ENCODE measurements at places on chromosomes 16 and 17.

- DNase-seq: no peak
Measured at GRCh38 chr17:34717092-34717491, 137.7 kb downstream of the TMEM132E start.

DNA sequence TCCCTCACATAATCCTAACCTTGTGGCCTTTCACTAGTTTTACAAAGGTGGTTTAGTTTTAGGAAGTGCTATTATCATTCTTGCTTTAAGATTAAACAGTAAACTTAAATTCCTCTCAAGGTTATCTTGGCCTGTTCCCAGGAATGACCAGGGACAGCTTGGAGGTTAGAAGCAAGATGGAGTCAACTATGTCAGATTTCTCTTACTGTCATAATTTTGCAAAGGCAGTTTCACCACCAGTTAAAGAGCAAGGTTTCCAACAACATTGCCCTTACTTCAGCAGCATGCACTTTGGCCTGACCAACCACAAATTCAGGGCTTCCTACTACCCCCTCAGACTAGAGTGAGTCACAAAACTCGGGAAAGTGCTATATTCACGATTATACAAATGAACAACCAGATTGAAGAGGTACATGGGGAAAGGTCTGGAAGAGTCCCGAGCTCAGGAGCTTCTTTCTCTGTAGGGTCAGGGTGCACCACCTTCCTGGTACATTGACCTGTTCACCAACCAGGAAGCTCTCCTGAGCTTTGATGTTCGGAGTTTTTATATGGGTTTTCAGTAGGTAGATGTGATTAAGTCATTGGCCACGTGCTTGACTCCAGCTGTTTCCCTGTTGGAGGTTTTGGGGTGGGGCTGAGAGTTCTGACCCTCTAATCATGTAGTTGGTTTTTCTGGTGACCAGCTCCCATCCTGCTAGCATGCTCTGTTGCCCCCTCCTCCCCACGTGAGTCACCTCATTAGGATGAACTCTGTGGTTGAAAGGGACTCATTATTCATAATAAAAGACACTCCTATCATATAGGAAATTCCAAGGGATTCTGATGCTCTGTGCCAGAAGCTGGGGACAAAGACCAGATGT, 19.4 kb downstream of the RHOT1 start:
- DNase-seq: no peak

- no peak for DNase-seq
Measured at GRCh38 chr17:34886831-34887230, 74.4 kb downstream of the CCT6B start.

- DNase-seq: no peak
Measured at GRCh38 chr17:77444984-77445759, 304.4 kb downstream of the SEC14L1 start.

DNA sequence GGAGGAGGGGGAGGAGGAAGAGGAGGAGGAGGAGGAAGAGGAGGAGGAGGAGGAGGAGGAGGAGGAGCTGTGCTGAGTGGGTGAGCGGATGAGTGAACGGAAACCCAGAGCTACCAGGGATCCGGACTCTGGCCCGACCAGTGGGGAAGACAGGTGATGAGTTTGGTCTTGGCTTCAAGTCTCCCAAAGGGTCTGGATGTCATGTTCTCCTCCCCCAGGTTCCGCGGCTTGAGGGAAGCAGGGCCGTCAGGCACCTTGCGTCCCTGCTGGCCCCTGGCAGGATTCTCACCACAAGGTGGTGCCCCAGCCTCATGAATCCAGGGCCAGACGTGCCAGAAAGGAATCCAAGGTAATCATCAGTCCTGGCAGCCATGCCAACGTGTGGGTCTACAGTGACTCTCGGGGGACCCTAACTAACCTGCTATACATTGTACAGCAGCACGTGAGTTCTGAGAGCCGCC, 13.5 kb upstream of the ABAT start:
- peak; percentile 68 for DNase-seq

- no peak for DNase-seq
Measured at GRCh38 chr16:83051451-83051850, 424.7 kb downstream of the CDH13 start.

DNA sequence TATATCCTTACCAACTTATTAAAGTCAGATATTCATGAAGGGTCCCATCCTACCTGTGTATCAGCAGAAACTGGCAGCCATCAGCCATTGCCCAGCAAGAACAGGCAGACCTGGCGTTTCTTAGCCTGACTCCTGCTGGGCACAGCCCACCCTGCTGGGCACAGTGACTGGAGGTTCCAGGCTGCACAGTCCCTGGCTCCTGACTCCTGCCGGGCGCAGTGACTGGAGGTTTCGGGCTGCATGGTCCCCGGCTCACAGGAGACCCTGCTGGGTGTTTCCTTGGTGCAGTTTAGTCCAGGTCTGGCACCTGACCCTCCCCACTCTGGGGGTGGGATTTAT, 6.7 kb downstream of the TIMM22 start:
- no peak for DNase-seq

GRCh38 chr16:66470556-66470955, 43.5 kb downstream of the BEAN1 start:
- no peak for DNase-seq

GRCh38 chr16:392450-393030, 4.5 kb upstream of the NME4 start:
- no peak for DNase-seq

- DNase-seq: no peak
Measured at GRCh38 chr16:82301146-82301755, 131.2 kb upstream of the MPHOSPH6 start.

DNA sequence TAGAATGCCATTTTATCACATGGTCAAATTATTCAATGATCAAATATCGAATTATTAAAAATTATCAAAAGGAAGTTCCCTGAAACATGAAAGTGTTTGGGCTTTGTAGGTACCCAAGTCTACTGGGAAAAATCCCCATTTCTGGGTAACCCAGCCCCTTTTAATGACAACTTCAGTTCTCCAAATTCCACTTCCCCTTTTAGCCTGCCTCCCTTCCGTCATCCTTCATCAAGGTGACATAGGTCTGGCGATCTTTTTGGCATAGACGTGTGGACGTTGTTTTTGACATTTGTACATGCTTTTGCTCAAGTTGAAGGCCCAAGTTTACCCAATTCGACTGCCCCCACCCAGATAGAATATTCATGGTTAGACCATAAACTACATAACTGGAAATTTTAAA, 660.9 kb downstream of the MAF start:
- no peak for DNase-seq

- no peak for DNase-seq
Measured at GRCh38 chr16:8403978-8404749, 186.1 kb downstream of the TMEM114 start.

- DNase-seq: no peak
Measured at GRCh38 chr17:77893144-77894044, 65.1 kb upstream of the TNRC6C start.
